ENCODE measurements at places on chromosomes 1 and 21.

GRCh38 chr1:226548256-226549093 lies at the start of gene STUM:
Gene STUM, plus strand, starts transcription at chr1:226548764. Its CDS starts 141 bp downstream, at chr1:226548905.
- DNase-seq, result no peak

DNA sequence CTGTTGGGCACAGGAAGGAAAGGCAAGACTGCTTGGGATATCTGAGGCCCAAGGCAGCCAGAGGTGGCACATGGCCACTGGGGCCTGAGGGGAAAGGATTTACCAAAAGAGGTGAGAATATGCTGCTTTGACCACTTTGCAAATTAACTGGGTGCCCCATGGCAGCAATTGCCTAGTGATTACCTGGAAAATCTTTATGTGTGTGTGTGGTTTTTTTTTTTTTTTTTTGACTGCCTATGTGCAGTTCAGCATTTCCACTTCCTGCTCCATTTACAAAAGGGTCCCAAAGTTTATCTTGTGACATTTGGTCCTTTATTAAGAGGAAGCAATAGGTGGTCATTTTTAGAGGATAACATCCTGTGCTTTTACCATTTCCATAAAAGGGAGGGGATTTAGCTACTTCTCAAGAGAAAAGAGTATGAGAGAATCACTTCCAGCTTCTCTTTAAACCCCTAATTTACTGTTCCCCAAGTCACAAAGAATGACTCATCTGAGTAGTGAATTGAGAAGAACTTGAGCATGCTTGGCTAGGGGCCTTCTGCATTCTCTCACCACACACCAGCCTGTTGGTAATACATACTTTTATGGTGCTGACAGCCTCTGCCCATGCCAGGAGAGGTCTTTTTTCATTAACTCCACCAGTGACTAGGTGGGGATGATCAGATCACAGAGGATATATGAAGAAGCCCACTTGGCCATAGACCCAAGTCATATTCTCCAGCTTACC lies 52.1 kb downstream of the SYDE2 start:
- no peak for DNase-seq

DNA sequence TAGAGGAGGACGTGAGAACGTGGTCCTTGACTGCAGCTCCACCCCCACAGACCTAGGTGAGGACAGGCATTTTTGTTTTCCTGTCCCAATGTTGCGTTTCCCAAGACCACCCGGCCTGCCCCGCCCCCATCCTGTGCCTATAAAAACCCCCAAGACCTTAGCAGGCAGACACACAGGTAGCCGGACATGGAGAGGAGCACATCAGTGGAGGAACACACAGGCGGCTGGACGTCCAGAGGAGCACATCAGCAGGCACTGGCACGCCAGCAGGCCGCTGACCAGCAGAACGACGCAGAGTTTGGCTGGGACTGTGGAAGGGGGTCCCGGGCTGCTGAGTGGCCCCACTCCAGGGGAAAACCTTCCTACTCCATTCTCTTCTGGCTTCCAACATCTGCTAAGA lies 12.7 kb upstream of the HMGCL start:
- no peak for DNase-seq

- no peak for DNase-seq
These were observed 81.7 kb downstream of the SSBP3 start for GRCh38 chr1:54324251-54325140.

GRCh38 chr1:162206749-162207635 lies 137.5 kb downstream of the NOS1AP start:
- DNase-seq, result no peak

GRCh38 chr1:244628789-244629188 lies 24.1 kb upstream of the DESI2 start:
- DNase-seq, result no peak

DNA sequence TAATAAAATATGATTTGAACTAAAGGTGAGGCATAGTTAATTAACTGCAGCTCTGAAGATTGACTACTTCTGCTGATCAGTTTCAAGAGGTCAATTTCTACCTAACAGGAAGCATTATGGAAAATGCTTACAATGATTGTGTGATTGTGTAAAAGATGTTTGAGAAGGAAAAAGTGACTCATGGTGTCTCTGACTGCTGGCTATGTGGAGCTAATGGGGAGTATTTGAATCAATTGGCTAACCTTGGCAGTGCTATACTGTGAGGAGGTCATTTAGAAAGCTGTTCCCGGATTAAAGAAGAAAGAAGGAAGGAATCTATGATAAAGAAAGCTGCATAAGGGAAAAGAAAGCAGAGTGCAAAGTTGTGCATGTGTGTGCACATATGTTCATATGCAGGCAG lies 376.5 kb downstream of the ADGRL2 start:
- DNase-seq, result no peak

GRCh38 chr1:33443080-33443704 lies 12.3 kb upstream of the PHC2 start:
- DNase-seq, result no peak

DNA sequence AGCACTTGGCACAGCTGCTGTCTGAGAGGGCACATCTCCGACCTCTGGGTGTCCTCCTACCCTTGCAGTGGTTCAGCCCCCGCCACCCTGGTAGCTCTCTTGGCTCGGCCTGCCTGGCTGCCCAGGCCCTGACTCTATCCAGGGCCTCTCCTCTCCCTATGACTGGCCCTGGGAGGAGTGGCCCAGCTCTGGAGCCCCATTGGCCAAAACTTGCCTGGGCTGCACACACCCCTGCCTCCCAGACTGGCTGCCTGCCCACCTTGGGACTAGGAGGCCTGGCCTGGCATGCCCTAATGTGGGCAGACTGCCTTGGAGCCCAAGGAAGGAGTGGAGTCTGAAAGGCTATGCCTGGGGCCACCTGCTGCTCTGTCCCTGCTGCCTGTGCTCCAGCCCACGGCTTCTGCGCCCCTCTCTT lies 33.6 kb downstream of the ACOT11 start:
- peak; percentile 98 for DNase-seq

GRCh38 chr1:31788825-31789256 lies 24.7 kb upstream of the ADGRB2 start:
- DNase-seq, result no peak

DNA sequence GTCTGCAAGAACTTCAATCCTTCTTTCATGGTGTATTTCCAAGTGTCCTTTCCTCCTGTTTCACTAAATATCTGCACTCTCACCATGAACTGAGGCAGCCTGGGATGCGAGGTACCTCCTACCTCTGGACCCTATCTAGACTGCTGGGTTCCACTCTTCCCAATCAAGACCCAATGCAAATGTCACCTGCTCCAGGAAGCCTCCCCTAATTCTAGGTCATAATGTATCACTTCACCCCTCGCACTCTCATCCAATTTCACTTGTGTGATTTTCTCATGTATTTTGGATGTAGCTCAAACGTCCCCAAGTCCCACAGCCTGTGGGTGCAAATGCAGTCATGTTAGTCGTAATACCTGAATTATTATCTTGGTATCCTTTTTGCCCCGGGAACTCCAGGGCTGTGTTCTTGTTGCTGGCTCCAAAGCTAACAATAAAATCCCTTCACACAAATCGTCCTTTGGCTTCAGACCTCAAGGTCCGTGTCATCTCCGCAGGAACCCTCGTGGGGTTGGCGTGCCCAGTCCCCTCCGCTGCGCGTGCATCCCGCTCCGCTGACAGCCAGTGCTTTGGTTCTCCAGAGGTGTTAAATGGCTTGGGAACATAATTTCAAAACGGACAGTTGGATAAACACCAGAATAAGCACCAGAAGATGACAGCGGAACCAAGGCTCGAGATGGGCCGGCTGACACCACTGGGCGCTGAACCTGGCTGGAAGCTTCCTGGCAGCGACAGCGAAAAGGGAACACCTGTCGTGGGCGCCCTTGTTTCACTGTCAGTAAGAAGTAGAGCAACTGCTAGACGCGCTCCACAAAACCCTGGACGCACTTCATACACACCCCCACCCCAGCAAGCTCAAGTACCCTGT lies 1.0 kb upstream of the BACH1 start:
- DNase-seq, result no peak

GRCh38 chr1:204461331-204462228 lies 33.0 kb downstream of the PIK3C2B start:
- DNase-seq, result no peak

DNA sequence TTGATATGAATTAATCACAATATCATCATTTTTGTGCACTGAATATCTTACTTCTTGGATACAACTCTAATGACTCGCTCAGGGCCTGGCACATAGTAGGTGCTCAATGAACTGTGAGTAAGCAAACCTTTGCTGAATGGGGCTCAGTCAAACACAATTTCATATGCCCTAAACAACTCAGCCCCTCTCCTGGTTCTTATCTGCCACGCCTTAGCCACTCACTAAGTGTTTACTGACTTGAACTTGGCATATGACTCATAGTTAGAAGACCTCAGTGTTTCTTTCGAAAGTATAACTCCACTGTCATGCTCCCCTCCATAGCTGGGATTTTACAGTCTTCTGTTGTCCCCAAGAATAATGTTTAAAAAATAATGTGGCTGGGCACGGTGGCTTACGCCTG lies 4.8 kb upstream of the IFNLR1 start:
- peak; percentile 59 for DNase-seq

DNA sequence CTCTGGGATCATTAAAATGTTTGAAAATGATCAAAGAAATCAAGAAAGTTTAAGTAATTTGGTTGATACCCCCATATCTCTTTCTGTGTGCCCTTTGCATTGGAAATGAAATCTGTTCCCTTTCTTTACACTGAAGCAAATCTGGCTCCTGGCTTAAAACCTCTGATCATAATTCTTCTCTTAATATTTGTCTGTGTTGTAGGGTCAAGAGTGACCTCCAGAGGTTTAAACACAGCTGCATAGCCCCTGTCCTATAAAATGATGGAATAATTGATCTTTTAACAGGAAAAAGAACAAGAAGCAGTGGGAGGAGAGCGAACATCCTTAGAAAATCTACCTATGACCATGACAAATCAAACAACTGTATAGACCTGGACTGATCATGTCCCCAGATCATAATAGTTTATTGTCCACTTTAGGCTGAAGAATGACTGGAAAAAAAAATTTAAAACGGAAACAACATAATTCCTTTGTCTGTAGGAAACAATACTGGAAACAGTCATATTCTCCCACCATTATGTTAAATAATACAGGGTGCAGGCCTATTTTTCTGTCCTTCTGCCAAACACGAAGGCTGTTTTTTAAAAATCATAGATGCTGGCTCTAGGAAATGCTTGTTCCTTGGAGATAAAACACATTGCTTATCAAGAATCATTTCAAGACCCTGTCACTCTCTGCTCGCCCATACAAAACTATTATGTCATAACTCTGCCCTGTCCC lies 184.3 kb downstream of the NEGR1 start:
- no peak for DNase-seq

- peak; percentile 92 for DNase-seq
These were observed 1.2 kb downstream of the AMPD2 start for GRCh38 chr1:109620841-109621286.

DNA sequence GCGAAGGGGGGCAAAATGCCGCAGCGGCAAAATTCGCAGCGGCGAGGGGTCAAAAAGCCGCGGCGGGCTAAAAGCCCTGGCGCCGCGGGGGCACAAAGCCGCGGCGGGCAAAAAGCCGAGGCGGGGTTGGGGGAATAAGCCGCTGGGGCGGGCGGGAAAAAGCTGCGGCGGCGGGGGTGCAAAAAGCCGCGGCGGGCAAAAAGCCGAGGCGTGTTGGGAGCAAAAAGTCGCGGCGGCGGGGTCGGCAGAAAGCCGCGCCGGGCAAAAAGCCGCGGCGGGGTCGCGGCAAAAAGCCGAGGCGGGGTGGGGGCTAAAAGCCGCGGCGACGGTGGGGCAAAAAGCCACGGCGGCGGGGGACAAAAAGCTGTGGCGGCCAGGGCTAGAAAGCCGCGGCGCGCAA lies 3902.5 kb downstream of the SRGAP2C start:
- no peak for DNase-seq

DNA sequence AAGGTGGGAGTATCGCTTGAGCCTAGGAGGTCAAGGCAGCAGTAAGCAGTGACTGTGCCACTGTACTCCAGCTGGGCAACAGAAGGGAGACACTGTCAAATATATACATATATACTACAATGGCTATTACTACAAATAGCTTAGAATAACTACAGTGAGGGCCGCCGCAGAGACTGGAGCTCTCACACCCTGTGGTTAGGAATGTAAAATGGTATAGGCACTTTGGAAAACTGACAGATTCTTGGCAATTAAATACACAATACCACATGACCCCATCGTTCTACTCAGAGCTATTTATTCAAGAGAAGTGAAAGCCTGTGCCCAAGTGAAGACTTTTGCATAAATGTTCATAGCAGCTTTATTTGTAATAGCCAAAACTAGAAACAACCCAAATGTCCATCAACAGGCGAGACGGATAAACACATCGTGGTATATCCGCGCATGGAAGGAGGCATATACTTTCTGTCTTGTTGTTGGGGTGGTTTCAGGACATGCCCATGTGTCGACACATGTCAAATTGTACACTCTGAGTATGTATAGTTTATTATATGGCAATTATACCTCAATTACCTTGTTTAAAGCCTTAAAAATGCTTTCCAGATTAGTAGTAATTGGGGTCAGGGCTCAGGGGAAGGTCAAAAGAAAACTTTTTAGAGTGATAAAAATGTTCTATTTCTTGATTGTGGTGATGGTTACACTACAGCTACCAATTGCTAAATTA lies 123.4 kb downstream of the RIPK4 start:
- DNase-seq, result no peak

GRCh38 chr1:157641177-157641576 lies 43.3 kb upstream of the FCRL4 start:
- no peak for DNase-seq

- no peak for DNase-seq
These were observed 8.3 kb upstream of the MAP3K21 start for GRCh38 chr1:233319272-233319671.

DNA sequence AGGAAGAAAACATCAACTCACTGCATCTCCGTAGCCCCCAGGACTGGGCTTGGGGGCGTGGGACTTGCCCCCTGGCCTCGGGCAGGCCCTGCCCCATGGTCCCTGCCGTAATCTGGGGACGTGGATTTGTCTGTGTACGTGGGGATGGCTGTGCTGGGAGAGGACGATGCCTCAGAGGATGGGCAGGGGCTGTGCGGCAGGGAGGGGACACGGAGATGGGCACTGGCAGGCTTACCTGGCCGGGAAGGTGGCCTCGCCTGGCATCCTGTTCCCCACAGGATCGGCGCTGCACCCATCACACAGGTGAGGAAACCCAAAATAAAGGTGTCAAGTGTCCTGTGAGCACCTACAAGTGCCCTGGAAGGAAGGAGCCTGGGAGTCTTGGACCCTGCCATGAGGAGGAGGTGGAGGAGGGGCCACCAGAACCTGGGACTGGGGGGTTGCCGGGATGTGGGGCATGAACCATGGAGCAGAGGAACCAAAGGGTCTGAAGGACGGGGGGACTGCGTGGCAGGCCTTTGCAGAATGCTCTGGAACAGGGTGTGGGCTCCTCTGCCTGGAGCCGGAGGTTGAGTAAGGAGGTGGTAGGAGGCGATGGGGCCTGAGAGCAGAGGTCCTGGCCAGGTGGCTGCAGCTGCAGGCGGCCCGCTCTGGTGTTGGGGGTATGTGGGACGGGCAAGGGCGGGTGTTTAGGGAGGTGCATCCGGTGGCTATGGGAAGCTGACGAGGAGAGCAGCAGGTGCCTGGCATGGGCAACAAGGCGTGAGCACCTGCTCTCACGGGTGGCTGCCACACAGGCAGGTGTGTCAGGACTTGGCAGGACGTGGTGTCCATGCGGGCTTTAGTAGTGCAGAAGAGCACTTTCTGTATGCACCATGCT lies 27.8 kb upstream of the LRRC3 start:
- DNase-seq, result no peak

- no peak for DNase-seq
These were observed 137.7 kb downstream of the LEPR start for GRCh38 chr1:65558215-65558614.

All from H54 (cell line).